Pancreas (tissue), 10 donors: ENCODE measurements at places on chromosomes 7 and 10. TPM values are rescaled to one million over a fixed set of nuclear protein-coding genes. Genes with fewer than 3 reads are reported as not detected.

- DNase-seq = no peak
Observed at GRCh38 chr7:89029864-89030263, 234.3 kb upstream of the TEX47 start.

DNA sequence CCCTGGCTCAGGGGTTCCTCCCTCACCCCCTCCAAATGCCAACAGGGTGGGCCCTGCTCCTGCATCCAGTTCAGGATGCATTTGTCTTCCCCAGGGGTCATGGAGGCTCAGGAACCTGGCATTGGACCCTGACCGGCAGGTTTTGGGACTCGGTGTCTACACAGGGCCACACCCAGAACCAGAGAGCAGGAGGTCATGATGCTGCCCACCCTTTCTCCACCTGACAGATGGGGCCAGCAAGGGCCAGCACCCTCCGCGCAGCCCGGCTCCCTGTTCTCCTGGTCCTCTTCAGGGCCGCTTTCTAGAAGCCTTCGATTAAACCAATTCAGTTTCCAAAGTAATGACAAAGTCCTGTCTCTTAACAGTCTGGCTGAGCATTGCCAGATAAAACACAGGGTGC is 50.2 kb downstream of the CAMK2B start:
- DNase-seq = peak; percentile 29

- no peak for DNase-seq
Observed at GRCh38 chr10:79425074-79425532, 20.3 kb downstream of the ZCCHC24 start.

DNA sequence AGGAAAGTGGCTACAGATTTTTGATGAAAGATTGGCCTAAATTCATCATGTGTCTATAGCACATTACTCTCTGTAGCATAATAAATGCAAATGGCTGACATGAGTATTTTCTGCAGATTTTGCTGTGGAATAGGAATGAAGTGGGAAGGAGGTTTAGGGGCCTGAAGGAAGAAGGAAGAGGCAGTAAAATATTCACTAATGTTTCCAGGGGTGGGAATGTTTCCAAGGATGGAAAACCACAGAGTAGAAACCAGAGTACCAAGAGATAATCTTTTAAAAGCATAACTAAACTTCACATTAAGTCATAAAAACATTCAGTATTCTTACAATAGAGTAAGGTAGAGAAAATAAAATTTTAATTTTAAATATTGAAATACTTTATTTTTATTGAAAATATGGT is 267.8 kb downstream of the BICC1 start:
- no peak for DNase-seq

DNA sequence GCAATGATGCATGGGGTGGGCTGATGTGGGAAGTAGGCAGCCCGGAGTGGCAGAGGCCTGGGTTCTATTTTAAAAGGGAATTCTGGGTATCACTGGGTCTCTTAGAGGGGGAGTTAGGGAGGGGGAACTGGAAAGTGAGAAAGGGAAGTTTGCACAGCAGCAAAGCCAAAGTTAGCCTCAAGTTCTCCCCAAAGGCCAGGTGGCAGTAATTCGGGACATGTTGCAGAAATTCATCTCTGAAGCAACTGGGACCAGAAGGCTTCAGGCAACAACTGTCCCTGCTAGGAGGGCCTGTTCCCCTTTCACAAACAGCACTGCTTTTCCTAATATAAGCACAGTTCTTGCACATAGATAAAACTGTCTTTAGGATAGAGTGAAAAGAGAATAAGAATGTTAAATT is 67.4 kb downstream of the NOD1 start:
- no peak for DNase-seq

- no peak for DNase-seq
Observed at GRCh38 chr10:91887272-91888076, 21.8 kb downstream of the FGFBP3 start.

- DNase-seq = peak; percentile 39
Observed at GRCh38 chr10:113982769-113983168, 60.9 kb upstream of the ADRB1 start.

DNA sequence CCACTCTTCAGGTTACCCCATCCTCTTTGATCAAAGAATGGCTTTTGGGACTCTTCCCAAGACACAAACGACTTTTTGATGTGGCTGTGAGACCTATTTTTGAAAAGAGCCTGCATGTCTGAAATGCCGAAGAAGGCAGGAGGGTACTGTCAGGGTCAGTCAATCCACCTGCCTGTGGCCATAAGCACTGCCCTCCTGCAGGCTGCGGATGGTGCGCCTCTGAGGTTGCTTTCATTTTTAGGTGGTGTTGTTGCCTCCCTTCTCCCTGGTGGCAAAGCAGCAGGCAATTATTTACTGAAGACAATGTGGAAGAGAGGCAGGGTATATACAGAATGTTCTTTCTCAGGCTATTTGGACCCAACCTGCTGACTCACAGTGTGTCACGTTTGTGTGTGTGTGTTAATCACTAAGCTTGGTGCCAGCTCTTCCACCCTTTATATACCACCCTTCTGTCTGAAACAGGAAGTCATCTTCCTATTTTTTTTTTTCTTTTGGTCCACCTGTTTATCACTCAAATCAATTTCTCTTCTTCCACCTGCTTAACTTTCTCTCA is 1421.2 kb upstream of the CELF2 start:
- DNase-seq = no peak

DNA sequence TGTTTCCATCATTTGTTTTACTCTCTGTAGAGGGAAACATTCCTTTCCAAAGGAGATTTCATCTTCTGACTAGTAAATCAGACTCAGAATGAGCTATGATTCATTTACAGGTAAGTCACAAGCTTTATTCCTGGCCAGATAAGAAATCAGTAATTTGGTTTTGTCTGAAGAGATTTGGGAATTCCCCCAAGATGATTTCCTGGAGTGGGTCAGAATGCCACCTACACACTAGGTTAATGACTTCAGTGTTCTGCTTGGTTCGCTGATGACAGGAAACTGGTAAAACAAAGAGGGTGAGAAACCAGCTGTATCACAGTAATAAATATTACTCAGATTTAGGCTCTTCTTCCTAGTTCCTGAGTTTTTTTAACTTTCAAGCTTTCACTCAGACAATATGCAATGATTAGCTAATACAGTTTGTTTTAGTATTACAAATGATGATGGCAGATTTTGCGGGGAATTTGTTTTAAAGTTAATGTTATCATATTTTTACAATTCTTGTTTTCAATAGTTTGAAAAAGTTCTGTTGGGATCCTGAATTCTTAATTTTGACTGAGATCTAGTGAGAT is 8.3 kb upstream of the ASZ1 start:
- DNase-seq = no peak

DNA sequence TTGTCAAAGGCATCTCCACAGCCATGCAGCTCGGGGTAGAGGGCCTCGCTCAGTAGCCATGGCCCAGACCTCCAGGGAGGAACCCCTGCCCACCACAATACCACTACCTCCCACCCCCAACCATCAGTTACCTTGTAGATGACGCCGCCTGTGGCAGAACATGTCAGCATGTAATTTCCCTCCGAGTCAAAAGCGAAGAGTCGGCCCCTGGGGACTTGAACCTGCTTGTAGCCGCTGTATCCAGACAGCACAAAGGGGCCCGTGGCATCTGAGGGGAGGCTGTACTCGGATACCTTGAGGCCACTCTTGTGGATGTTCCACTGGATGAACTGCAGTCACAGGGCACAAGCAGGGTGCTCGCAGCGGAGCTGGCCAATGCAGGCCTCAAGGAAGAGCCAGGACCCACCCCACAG is 16.3 kb upstream of the CYREN start:
- no peak for DNase-seq

CNTNAP2 gene
- 0.78 TPM for total RNA-seq

MYL10 gene
- not detected for total RNA-seq

ANKRD1 gene
- total RNA-seq = 0.19 TPM

FKBP6 gene
- total RNA-seq = not detected

COBL gene
- 21.8 TPM for total RNA-seq

OR2A42 gene
- not detected for total RNA-seq

LHFPL3 gene
- not detected for total RNA-seq

RNF133 gene
- 0.52 TPM for total RNA-seq
